ENCODE measurements at places on chromosomes 2 and 18. TPM values are rescaled to one million over a fixed set of nuclear protein-coding genes. Genes with fewer than 3 reads are reported as not detected.

Gene LAMA1
- total RNA-seq: 1.4 TPM

Gene DNAH6
- total RNA-seq: 1.1 TPM

DNA sequence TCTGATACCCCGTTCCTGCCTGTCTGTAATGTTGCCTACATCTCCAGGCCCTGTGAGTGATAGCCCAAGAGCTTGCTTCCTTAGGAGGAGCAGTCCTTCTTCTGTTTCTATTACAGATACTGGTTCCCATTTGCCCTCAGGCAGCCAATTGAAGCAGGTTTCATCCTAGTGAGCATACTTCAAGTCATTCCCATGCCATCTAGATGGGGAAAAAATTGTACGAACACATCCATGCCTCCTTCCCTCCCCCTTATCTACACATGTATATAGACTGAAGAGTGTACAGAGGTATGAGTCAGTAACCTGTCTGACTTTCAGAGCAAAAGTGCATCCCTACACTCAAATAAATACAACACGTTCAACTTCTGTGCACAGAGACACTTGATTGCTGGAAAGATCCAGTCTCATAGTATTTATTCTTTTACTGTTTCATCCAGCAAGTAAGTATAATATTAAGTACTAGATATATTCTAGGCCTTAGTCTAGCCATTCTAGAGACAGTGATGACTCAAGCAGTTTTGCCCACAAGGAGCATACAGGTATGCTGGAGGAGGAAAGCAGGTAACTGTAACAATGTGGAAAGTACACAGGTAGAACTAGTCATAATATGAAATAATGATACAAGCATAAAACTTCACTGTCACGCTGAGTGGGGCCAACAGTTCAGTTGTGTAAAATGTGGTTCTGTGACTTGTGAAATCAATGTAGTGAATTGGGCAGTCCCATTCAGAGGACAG, 153.4 kb downstream of the MGAT5 start:
- peaks cover 18% of the 10 kb centered on the region for H3K36me3 ChIP-seq
- DNase-seq: no peak
- H3K4me1 ChIP-seq: peaks cover 21% of the 10 kb centered on the region
- H3K27ac ChIP-seq: no peak overlapping the region
- no peak overlapping the region for H3K4me3 ChIP-seq

DNA sequence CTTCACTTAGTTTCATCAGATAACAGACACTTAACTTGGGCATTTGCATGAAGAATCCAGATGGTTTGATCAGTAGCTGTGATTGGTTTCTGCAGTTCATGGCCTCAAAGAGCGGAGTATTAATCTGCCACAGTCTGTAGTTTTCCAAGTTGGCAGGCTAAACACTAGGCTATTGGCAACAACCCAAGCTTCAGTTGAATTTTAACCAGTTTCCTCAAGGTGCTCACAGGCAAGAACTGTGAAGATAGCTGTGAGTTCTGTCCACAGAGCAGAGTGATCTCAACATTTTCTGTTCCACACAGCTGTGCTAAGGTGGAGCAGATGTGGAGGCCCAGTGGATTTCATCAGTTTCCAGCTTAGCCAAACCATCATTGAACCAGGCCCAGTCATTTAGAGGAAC, 469.5 kb upstream of the LINC00305 start:
- no peaks in the 10 kb centered on the region for H3K36me3 ChIP-seq
- H3K4me1 ChIP-seq: no peaks in the 10 kb centered on the region
- H3K4me3 ChIP-seq: no peak overlapping the region
- H3K27me3 ChIP-seq: no peaks in the 10 kb centered on the region

GRCh38 chr18:51582551-51582950, 385.1 kb upstream of the MEX3C start:
- no peaks in the 10 kb centered on the region for H3K4me1 ChIP-seq
- H3K27ac ChIP-seq: no peak overlapping the region
- H3K36me3 ChIP-seq: no peaks in the 10 kb centered on the region
- no peaks in the 10 kb centered on the region for H3K27me3 ChIP-seq
- no peak overlapping the region for H3K4me3 ChIP-seq

- H3K4me1 ChIP-seq: no peaks in the 10 kb centered on the region
- H3K27ac ChIP-seq: no peak overlapping the region
- H3K4me3 ChIP-seq: no peak overlapping the region
- no peaks in the 10 kb centered on the region for H3K36me3 ChIP-seq
- no peak for DNase-seq
Observed at GRCh38 chr18:6571239-6571602, 156.5 kb upstream of the L3MBTL4 start.

- H3K27ac ChIP-seq: no peak overlapping the region
- no peak overlapping the region for H3K4me3 ChIP-seq
- peaks cover 3% of the 10 kb centered on the region for H3K4me1 ChIP-seq
- DNase-seq: no peak
- no peaks in the 10 kb centered on the region for H3K27me3 ChIP-seq
Observed at GRCh38 chr2:16718576-16719484, 53.2 kb upstream of the CYRIA start.

- H3K4me1 ChIP-seq: peaks cover 16% of the 10 kb centered on the region
- no peaks in the 10 kb centered on the region for H3K36me3 ChIP-seq
- H3K4me3 ChIP-seq: no peak overlapping the region
- H3K27ac ChIP-seq: no peak overlapping the region
Observed at GRCh38 chr2:26980971-26981370, 10.5 kb downstream of the MAPRE3 start.
